ENCODE measurements at places on chromosomes 7 and 10.

DNA sequence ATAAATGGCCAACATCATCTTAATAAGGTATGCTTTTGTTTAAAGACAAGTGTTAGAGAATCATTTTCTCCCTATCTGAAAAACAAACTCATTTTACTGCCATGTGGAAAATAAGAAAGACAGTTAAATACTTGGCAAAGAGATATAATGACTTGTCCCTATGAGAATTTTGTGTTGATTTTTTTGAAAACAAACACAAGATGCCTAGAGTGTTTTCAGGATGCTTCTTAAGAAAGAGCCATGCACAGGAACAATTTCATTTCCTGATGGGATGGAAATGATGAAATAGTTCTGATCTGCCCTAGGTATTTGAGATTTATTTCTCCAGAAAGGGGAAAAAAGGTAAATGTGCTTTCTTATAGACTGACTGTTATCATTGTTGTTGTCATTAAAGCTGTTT is 237.5 kb upstream of the GNAI1 start:
- DNase-seq, result no peak

DNA sequence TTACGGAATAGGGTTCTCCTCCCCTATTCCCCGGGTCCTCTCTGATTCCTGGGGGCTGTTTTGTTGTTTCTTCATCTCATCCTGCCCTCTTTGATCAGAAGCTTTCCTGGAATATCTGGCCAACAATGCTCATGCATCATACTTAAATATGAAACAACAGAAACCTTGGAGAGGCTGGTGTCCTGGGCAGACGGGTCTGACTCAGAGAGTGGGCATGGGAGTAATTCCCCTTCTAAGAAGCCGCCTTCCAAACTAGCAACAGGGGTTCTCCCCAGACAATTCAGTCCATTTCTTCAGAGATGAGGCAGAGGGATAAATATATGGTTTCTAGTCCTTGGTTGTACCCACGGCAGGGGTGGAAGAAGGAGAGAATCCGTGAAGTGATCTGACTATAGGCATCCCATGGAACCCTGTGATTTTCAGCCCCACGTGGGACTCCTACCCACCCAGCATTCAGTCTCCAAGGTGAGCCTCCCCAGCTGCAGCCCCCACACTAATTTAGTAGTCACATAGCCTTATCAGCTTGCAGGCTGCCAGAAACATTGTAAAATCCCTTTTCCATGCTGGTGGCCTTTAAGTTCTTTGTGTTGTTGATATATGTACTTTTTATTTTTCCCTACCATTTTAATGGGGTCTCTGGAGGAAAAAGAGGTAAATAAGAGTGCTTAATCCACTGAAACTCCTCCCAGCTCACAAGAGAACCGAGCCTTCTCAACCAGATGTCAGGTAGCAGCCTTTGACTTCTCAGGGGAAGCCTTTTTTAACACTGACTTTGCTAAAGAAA is 119.2 kb downstream of the SFMBT2 start:
- DNase-seq, result no peak

- DNase-seq, result no peak
Measured at GRCh38 chr10:69972981-69973397, 79.7 kb upstream of the MACROH2A2 start.

DNA sequence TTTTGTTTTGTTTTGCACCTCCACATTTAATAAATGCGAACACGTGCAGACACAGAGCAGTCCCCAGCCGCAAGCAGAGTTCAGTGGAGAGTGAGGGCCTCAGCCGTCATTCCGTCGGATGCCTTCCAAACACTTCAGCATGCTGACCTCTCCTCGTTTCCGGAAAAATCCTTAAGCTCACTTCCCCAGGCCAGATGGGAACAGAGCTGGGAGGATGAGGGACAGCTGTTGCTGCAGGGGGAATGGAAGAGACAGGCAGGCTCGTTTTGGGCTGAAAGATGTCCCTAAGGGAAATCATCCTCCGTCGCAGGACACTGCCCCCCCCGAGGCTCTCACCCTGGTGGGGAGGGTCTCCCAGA is 17.2 kb upstream of the FGFR2 start:
- no peak for DNase-seq

DNA sequence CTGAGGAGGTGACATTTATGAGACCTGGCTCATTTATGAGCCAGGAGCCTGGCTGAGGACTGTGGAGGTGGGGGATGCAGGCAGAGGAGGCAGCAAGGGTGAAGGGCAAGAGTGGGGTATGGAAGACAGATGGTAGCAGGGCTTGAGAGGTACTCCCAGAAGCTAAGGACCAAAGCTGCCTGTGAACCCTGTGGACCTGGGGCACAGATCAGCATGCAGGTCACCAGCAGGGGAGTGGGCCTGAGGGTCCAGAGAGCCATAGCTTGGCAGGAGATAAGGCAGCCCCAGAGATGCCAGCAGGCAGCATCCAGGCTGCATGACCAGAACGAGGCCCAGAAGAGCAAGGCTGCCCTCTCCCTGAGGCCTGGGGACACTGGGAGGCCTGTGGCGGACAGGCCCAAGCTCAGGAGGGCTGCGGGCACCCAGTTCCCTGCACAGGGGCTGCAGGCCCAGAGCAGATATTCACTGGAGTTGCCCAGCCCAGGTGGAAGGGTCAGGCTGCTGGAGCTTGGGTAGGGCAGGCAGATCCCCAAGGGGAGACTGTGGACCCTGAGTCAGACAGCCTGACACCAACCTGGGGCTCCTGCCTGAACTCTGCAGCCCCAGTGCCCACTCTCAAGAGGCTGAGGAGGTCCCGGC is 3.4 kb downstream of the GPR15LG start:
- DNase-seq, result no peak

DNA sequence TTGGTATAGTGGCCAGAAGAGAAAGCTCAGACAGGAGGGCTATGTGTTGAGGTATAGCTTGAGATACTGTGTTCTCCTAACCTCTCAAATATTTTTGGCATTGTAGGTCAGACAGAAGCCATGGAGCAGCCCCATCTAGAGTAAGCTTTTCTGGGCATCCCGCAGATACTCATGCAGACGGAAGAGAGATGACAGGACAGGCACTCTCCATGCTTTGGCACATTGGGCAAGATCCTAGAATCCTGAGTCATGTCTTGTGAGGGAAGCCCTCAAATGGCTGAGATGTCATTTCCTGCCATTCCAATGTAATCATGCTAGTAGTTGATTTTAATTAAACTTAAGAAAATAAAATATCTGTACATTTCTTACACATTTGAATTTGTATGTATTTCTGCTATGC is 16.8 kb upstream of the KIF20B start:
- DNase-seq, result no peak

DNA sequence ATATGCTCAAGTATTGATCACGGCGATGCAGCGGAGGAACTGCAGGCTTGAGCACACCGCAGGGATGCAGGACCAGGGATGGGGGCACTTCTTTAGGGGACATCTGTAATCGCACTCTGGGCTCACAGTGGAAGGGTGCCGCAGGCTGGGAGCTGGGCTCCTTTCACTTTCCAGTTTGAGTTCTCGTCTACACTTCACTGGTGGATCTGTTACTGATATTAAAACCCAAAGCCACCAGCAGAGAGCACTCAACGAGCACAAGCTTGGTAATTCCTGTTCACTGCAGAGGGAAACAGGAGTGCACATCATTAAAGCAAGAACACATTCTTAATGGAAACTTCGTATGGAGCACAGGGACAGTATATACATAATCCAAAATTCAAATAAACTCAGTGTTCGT is 91.3 kb downstream of the PARD3 start:
- DNase-seq, result no peak

DNA sequence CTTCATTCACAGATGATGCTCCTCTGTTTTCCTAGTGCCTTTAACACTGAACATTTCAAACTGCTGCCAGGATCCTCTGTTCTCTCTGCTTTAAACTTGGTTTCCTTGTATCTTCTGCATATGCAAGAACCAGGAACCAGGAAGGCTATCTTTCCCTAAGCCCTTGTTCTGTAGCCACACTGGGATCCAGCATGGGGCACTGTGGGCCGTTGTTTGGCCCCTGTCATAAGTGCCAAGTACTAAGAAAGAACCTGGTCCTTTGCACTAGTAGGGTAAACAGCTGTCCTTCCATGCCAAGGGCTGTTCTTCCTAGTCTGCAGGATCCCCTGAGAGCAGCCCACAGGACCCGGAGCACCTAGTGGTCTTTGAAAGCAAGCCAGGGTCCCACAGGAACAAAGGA is 49.0 kb upstream of the TRIM8 start:
- DNase-seq, result no peak

GRCh38 chr7:46719616-46720015 is 798.5 kb upstream of the IGFBP3 start:
- DNase-seq, result no peak

DNA sequence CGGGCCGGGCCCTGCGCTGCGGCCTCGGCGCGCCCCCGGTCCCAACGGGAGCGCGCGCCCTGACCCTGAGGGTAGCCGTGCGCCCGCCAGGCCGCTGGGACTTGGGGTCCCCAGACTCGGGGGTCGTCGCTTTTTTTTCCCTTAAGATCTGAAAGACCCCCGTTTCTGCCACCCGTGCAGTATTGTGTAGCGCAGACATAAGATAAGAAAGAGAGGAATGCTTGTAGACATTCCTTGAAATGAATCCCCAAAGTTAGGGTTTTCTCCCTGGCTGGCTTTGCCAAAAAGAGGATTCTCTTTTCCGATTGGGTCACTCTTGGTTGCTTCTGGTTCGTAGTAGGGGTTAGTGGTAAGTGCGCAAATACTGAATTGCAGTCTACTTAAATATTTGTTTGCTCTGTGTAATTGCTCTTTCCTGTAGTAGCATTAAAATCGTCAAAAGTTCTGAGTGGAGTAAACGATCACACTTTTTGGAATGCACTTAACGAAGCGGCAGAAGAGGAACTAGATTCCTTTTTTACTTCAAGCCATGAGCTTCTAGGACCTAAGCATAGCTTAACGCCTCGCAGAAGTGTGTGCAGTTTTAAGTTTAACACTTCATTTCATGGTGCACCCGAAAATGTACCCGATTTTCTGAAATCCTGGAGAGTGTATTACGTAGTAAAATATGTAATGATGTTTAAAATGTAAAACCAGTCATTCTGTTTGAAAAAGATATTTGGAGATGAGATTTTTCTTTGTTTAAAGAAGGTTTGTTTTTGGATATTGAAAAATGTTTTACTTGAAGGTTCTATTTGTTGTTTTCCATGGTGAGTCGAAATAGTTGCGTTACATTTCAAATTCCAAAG is 1.3 kb downstream of the CUL1 start:
- DNase-seq, result no peak

GRCh38 chr10:130654726-130655125 is 518.5 kb downstream of the GLRX3 start:
- DNase-seq, result no peak

DNA sequence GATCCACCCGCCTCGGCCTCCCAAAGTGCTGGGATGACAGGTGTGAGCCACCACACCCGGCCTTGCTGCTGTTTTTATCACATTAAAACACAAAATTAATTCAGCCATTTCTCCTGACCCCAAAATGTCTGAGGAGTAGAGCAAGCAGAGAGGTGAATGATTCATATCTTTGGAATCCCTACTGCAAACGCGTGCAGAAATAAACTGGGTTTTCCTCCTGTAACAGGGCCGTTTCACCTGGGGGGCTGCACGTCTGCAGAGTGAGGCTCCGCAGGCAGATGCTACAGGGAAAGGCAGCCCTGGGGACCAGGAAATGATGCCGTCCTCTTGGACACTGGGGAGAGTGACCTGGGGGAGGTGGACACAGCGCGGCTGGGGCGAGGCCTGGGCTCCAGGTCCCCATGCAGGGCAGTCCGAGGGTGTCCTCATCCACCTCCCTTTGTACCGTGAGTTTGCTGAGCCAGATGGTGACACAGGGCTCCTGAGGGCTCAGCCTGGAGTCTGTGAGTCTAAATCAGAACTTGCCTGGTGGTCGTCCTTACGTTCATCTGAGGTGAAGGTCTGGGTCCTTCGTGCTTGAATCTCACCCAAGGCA is 41.9 kb downstream of the PDGFA start:
- no peak for DNase-seq

DNA sequence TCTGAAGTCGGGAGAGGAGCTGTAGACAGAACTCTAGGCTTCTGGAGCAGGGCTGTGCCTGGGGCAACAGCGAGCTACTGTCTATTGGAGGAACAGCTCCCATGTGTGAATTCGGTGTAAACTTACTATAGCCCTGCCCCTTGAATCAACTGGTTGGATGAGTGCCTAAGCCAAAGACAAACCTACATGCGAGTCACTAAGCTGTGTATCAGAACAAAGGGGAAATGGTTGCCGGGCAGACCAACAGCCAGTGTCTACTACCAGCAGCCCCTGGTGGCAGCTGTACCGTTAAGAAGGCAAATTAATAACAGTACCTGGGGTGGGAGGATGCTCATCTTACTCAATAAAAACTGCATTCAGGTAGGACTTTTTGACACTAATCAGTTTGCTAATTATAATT is 343.6 kb downstream of the ACTR3B start:
- DNase-seq, result no peak

- no peak for DNase-seq
Measured at GRCh38 chr7:26043801-26044200, 108.2 kb upstream of the NFE2L3 start.

- DNase-seq, result no peak
Measured at GRCh38 chr7:101754424-101755159, 62.8 kb upstream of the CUX1 start.

- DNase-seq, result no peak
Measured at GRCh38 chr7:149329766-149330334, 67.9 kb downstream of the ZNF783 start.

GRCh38 chr10:14536241-14537213 is 205.8 kb upstream of the FRMD4A start:
- DNase-seq, result no peak

DNA sequence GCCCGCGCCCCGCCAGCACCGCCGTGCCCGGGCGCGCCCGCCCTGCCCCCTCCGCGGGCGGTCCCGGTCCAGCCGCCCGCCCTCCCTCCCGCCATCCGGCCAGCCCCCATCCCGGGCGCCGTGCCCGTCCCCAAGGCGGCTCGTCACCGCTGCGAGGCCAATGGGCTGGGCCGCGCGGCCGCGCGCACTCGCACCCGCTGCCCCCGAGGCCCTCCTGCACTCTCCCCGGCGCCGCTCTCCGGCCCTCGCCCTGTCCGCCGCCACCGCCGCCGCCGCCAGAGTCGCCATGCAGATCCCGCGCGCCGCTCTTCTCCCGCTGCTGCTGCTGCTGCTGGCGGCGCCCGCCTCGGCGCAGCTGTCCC is at the start of gene HTRA1:
Gene HTRA1 (plus strand): TSS at position 187 of the 362 bp plus-strand sequence. CDS start 100 bp downstream, at position 287.
- DNase-seq, result no peak

DNA sequence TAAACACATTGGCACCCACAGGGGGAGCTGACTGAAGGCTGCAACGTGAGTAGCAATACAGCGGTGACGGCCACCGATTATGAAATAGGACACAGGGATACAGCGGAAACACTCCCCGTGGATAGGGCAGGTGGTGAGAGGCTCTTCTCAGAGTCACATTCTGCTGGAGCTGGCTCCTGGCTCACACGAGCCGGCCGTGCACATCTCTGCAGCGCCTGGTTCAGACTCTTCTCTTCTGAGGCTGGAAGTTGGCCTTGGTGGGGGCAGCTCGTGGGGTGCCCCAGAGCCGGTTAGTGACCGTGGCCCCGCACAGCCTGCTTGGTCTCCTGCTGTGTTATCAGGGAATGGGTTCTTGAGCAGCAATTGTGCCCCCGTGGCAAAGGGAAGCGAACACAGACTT is 61.3 kb upstream of the EN2 start:
- no peak for DNase-seq

Measured in GM12892 (cell line).